Stimulated activated CD8-positive, alpha-beta memory T cell treated with anti-CD3 and anti-CD28 coated beads, Interleukin-7, amount 100 ng/mL, for 1 hour (primary cell): ENCODE measurements at places on chromosomes 7 and 10.

- DNase-seq, result no peak
Measured at GRCh38 chr10:92328993-92329392, 38.0 kb downstream of the MARCHF5 start.

GRCh38 chr10:6144406-6145165 lies 55.8 kb downstream of the RBM17 start:
- DNase-seq, result peak; percentile 73

- DNase-seq, result peak; percentile 49
Measured at GRCh38 chr7:134669845-134670373, 23.3 kb downstream of the BPGM start.

DNA sequence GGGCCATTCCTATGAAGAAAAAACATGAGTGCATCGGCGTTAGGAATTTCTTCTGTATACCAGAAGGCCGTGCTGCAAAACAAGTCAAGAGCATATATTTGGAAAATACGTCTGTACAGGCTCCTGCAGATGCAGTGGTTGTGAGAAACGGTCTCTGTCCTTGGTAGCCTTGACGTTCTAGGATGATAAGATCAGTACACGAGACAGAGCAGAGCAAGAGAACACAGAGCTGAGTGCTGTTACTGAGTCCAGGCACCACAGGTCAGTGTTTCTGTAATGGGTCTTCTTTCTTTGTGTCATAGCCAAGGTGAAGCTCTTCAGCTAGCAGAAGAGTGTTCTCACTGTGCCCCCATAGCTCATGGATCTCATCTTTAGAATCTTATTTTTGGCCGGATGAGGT lies 62.8 kb downstream of the WDR37 start:
- DNase-seq, result no peak

DNA sequence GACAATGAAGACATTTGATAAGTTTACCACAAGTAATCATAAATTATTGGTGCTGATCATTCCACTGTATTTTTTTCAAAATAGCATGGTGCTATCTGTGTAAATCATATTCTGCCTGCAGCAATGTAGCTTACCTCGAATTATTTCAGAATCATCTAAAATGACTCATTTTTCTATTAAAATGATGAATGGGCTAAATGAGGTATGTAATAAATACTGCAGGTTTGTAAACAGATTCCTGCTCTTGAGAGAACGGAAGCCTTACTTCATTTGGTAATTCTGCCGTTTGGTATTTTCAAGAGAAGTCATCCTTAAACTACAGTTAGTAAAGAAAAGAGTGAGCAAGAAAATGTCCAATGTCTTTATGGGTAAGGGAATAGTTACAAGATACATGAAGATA lies 115.9 kb downstream of the CHCHD3 start:
- DNase-seq, result no peak

GRCh38 chr10:42691361-42692120 lies 53.2 kb upstream of the ZNF33B start:
- no peak for DNase-seq

DNA sequence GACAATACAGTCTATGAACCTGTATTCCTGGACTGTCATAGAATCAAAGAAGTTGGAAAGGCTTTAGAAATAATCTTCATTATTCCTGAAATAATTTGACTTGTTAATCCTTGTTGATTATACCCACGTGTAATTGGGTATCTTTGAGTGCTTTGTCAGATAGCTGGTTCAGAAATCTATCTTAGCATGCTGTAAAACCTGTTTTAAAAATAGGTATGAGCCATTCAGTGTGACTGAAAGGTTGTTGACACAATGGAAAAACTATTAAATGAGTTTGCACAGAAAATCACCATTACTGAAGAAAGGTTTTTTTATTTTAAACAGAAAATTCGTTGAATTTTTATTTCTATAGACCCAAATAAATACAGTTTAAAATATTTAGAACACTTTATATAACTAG lies 38.7 kb downstream of the PHTF2 start:
- DNase-seq, result no peak

DNA sequence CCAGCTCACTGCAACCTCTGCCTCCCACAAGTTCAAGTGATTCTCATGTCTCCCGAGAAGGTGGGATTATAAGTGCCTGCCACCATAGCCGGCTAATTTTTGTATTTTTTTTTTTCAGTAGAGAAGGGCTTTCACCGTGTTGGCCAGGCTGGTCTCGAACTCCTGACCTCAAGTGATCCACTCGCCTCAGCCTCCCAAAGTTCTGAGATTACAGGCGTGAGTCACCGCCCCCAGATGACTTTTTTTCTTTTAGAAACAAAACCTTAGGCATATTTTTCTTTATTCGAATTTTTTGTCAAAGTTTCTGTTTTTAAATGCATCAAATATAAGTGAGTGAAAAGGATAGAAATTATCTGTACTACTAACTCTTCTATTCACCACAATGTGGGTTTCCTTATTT lies 113.1 kb downstream of the LRRC4 start:
- DNase-seq, result no peak

- no peak for DNase-seq
Measured at GRCh38 chr10:111087331-111087756, 10.5 kb downstream of the ADRA2A start.

GRCh38 chr7:129772646-129773280 lies 161.2 kb downstream of the NRF1 start:
- DNase-seq, result no peak

- DNase-seq, result no peak
Measured at GRCh38 chr10:100371482-100372027, 24.5 kb downstream of the SCD start.

DNA sequence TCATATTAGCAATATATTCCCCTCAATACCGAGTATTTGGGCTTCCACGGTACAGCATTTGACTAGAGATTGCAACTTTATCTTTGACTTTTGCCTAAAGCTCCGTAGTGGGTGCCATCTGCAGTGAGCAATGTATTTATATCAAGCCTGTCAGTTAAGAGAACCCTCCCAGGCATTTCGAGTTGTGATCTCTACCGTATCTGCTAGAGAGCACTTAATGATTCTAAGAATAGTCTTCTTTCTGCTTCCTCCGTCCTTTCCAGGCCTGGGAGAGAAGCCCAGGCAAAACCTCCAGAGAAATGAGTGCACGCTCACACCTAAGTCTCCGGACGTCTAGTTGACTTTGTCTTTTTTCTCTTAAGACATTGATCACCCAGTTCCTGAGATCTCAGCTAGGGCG lies 210.6 kb downstream of the KLF6 start:
- no peak for DNase-seq

DNA sequence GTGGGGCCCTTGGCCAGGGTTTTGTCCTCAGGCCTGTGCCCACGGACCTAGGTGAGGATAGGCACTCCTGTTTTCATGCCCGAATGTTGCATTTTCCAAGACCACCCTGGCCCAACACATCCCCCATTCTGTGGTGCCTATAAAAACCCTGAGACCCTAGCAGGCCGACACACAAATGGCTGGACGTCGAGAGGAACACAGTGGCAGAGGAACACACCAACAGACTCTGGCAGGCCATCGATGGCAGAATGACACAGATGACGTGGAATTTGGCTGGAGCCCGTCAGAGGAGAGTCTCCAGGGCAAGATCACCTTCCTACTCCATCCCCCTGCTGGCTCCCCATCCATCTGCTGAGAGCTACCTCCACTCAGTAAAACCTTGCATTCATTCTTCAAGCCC lies 898.8 kb downstream of the ANKRD7 start:
- DNase-seq, result no peak

DNA sequence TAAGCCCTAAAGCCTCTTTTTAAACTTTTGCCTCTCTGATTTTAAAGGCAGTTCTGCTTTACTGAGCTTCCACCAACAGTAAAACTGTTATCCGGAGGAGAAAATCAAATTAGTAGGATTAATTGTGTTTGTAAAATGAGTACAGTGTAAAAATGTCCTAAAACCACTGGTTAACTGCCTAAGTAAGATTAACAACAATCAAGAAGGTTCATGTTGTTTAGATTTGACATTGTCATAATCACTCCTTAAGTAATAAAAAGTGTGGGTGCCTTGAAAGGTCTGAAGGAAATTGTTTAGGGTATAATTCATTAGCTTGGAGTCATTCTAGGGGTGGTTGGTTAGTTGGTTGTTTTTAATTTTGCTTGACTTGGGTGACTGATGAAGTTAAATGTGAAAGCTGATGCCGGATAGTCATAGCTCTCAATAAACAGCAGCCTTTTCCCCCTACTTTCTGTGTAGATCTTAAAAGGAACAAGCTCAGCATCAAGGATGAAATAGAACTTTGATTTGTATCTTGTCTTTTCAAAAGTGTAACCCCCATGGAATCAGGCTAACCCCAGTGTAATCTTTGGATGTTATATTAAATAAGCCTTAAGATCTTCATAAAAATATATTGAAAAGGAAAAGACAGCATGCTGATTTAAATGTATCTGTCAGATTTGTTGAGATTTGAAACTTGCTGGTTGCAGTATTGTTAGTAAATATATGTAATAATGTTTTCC lies 148.3 kb downstream of the ARID5B start:
- no peak for DNase-seq

GRCh38 chr7:95104739-95105138 lies 197.3 kb downstream of the PPP1R9A start:
- no peak for DNase-seq

DNA sequence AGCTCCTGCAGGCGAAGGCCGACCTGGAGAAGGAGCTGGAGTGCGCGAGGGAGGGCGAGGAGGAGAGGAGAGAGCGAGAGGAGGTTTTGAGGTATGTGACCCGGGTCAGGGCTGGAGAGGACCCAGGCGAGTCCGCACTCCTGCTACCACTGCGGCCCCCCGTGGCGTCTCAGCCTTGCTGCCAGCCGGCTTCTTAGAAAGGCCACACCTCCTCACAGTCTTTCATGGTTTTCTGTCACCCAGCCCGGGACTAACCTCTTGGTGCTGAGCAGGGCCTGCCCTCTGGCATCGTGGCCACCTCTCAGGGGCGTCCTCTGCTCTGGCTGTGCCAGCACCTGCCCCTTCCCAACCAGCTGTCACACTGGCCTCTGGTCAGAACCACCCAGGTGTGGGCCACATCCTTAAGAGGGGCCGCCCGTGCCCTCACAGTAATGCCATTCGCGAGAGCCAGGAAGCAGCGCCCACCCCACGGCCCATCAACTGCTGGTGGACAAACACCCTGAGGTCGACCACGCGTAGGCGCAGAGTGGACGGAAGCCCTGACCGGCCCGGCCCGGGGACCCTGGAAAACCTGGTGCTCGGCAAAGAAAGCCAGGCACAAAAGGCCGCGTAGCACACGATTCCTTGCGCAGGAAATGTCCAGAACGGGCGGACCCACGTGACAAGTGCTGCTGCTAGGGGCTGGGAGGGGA lies 34.4 kb downstream of the IQCE start:
- DNase-seq, result no peak

DNA sequence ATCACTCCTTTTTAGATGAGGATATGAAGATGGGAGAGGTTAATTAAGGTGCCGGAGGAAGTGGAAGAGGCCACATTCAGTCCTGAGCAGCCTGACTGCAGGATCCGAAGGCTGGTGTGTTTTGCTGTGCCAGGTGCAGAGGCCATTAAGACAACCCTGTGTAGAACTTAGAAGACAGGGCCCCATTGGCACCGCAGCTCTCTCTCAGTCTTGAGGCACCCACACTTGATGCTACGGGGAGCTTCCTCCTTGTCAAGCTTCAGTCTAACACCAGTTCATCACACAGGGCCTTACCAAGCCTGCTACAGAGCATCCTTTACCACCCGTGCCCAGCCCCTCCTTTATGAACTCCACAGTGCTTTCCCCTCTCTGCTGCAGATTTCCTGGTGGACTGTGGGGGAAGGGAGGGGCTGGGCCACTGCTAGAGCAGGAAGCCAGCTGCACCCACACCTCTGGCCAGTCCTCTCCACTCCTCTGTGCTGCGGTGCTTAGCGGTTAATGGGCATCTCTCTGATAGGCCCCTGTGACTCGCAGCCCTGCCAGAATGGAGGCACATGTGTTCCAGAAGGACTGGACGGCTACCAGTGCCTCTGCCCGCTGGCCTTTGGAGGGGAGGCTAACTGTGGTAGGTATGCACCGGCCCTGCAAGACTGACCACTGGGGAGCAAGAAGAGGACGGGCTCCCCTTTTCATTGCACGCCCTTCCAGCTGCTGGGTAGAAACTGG lies 45.5 kb downstream of the VWA2 start:
- no peak for DNase-seq

- no peak for DNase-seq
Measured at GRCh38 chr10:133160826-133161471, 930 bp downstream of the KNDC1 start.

- no peak for DNase-seq
Measured at GRCh38 chr10:27644307-27644939, 101.2 kb downstream of the MKX start.

DNA sequence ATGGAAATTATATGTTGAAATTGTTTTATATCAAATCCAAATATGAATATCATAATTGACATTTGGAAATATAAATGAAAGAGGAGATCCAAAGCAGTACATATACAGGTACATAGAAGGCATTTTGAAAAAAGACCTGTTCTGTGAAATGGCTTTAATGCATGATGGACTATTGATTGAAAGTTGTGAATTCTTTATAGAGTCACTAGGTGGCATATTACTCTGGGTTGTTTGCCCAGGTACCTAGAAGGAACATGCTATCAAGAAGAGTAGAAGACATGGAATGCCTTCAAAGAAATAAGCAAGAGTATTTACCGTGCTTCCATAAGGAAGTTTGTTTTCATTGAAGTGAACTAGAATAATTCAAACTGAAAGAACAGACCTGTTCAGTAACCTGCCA lies 160.0 kb upstream of the ANK3 start:
- no peak for DNase-seq

GRCh38 chr7:105691082-105691679 lies 109.9 kb upstream of the EFCAB10 start:
- no peak for DNase-seq

DNA sequence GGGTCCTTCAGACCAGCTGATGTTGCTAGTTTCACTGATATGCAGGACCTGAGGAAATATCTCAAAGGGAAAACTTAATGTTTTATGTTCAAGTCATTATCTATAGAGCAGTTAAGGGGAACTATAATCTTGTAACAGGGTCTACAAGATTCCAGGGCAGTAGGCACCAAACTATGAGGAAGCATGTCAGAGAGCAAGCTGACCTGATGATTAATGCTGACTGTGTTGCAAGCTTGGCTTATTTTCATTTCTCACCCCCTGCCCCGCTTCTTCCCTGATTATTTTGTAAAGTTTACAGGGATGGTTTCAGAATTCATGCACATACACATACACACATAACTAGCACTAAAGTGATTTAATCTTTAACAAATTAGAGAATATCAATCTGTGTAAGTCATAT lies 84.3 kb upstream of the CACNA2D1 start:
- no peak for DNase-seq

DNA sequence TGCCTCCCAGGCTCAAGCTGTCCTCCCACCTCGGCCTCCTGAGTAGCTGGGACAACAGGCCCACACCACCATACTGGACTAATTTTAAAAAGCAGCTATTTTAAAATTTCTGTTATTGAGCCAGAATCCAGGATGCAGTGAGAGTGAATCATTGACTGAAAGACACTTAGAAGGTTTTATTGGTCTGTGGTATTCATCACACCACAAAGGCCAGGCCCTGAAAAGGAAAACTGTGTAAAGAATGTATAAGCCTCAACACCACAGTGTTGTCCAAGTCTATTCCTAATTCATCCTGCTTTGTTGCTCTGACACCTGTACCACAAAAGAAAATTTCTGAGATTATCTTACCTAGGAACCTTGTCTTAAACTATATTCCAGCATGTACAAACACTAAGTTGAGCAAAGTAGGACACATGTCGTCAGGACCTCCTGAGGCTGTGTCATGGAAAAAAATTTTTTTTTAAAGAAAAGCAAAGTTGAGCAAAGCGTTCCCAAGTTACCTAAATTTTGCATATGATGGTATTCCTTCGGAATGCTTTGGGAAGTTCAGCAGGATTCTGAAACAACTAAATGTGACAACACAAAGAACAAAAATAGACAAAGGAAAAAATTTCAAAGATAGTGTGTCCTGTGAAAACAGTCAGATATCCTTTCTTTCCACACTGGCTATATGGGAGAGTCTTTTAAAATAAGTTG lies 129.6 kb upstream of the MKLN1 start:
- no peak for DNase-seq
